ENCODE measurements at places on chromosomes 1 and 21.

DNA sequence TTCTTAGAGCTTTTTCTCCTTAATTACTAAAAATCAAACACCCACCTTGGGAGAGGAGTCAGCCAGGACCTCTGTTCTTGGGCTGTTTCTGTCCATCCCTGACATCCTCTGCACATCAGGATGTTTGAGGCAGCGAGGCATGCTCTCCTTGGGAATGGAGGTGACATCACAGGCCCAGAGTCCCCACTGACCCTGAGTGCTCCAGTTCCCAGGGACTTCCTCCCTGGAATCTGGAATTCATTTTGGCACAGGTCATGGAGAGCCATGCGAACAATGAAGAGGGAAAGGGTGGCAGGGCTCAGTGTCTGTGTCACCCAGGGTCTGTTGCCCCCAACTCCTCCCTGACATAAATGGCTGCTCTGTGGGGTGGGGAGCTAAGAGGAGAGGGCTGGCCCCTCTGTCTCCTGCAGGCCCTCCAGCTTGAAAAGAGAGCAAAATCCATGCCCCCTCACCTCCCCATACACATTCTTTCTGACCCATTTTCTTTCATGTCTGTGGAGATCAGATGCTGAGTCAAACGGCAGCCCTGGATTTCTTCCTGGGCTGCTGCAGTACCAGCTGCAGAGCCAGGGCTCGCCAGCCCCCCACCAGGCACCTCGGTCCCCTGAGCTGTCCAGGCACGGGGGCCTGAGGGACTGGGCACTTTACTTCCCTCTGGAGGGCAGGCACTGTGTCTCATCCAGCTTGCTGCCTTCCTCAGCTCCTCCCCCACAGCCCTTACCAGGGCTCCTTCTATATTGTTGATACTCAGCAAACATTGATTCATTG lies 102.0 kb downstream of the NMNAT2 start:
- DNase-seq: no peak

GRCh38 chr1:201689647-201690046 lies 139.3 kb upstream of the IPO9 start:
- DNase-seq: no peak

- DNase-seq: no peak
Observed at GRCh38 chr1:178928976-178929375, 58.1 kb upstream of the ANGPTL1 start.

GRCh38 chr1:27137544-27138075 lies 17.3 kb downstream of the SLC9A1 start:
- DNase-seq: no peak

GRCh38 chr21:42609811-42610210 lies 43.6 kb upstream of the PDE9A start:
- no peak for DNase-seq

DNA sequence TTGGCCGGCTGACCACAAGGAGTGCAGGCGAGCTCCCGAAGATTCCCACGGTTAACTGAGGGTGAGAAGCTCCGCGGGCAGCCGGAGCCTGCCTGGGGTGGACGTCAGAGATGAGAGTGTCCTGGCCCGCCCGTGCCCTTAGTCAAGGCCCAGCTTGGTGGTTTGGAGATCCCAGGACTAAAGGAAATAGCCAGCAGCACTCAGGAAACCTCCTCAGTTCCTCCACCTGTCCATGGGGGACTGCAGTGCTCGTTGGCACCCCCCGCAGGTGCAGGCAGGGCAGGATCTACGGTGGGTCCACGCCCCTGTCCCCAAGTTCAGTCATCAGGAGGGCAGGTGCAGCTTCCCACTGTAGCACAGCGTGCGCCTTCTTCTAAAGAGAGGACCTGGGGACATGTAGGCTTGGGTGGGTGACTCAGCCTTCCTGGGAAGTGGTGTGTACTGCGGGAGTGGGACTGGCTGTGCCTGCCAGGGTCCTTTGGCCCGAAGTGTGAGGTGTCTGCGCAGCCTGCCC lies 32.5 kb downstream of the SLX9 start:
- DNase-seq: no peak

GRCh38 chr1:11204396-11205190 lies 15.4 kb downstream of the ANGPTL7 start:
- DNase-seq: no peak

- peak; percentile 89 for DNase-seq
Observed at GRCh38 chr1:211037095-211037494, 96.9 kb downstream of the KCNH1 start.

- no peak for DNase-seq
Observed at GRCh38 chr1:234631721-234632125, 21.7 kb upstream of the IRF2BP2 start.

DNA sequence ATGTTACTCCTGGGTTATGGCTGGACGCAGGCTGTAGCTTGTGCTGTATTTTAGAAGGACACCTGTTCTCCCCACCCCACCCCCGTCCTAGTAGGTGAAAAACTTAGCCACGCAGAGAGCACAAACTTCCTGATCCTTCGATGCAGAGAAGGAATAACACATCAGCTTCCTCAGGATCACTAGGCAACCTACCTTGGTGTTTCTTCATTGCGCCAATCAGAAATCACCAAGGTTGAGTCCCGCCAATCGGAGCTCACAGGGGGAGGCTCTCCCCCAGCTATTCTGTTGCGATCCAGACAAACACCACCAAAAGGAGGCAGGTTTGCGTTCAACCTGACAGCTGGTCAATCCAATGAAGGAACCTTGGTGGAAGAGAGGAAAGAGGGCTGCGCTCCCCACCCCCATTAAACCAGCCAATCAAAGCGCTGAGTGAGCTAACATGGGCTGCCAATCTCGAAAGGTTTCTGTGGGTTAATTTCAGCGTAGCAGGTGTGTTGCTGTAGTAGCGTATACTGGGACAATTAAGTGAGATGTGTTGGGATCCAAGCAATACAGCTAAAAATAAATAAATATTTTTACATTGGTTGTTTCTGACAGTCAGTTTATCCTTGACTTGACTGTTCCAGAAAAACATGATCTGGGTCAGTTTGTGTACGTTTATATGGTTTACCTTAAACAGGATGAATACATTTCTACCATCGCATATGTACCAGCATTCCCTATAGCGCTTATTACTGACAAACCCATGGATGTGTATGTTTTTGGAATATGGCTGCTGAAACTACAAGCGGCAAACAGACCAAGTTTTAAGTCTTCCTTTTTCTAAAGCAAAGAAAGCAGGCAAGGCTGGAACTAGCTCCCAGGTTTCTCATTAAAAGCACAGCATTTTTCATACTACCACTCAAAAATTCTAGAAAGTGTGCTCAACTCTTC lies at the start of gene GOLPH3L:
Gene GOLPH3L, minus strand, starts transcription at position 160 of the 933 bp plus-strand sequence. CDS start 2,316 bp downstream, outside the sequence.
- peak; percentile 91 for DNase-seq

GRCh38 chr1:103497404-103497803 lies 28.1 kb upstream of the RNPC3 start:
- DNase-seq: no peak

DNA sequence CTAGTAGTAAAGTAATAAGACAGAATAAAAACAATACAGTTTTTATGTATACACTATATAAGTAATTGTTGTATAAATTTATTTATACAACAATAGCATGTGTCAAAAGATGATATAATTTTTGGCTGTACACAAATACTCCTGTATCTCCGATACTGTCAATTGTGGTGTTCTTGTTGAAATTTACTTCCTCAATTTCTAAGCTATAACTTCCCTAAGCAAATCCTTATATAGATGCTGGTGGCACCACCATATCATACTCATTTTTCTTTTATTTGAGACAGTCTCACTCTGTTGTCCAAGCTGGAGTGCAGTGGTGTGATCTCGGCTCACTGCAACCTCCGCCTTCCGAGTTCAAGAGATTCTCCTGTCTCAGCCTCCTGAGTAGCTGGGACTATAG lies 141.0 kb upstream of the HP1BP3 start:
- no peak for DNase-seq

- peak; percentile 1 for DNase-seq
Observed at GRCh38 chr1:228210076-228210651, 2.3 kb downstream of the OBSCN start.

- no peak for DNase-seq
Observed at GRCh38 chr21:44571844-44572782, 1.4 kb upstream of the KRTAP10-4 start.

DNA sequence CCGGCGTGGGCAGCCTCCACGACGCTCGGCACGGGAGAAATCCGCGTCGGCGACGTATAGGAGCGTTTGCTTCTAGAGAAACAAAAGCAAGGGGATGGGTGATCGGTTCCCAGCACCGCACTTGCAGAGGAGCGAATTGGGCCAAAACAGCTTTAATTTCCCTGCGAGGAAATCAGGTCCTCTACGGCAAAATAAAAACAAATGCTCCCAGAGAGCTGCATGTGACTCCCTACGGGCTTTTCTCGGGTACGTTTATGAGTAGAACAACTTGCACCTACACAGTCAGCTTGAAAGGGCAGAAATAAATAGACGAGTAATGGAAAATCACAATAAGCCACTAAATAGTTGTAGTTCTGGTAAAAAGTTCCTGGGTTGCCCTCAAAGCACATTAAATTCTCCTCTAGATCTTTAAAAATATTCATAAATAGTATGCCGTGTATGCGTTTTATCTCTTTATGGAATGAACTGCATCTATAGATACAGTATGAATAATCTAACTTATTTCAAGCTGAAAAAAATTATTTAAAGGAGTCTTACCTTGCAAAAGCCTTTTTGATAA lies 1.2 kb downstream of the NHLH2 start:
- DNase-seq: no peak

DNA sequence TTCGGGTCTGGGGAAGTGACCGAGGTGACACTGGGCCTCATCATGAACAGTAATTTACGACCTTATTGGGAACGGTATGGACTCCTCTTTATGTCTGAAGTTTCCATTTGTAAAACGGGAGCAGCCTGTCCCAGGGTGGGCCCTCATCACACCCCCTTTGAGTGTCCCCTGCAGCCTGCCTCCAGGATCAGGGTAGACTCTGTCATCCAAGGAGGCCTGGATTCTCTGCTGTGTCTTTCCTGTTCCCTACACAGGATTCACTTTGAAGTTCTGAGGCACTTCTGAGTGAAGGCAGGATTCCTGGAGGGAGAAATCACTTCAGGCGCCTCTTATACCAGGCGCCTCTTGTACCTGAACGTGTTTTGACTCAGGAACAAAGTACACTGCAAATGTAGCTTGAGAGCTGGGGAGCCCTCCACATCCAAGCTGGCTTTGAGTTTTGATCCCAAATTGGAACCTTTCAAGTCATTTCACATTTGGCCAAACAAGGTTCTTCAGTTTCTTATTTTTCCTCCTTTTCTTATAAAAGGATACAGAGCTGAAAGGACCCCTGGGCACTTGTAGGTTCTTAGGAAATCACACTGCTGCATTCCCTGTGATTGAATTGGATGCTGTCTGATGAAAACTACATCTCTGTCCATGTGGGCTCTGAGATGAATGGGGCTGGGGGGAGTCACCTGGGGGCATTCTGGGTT lies 106.0 kb downstream of the SUSD4 start:
- no peak for DNase-seq

DNA sequence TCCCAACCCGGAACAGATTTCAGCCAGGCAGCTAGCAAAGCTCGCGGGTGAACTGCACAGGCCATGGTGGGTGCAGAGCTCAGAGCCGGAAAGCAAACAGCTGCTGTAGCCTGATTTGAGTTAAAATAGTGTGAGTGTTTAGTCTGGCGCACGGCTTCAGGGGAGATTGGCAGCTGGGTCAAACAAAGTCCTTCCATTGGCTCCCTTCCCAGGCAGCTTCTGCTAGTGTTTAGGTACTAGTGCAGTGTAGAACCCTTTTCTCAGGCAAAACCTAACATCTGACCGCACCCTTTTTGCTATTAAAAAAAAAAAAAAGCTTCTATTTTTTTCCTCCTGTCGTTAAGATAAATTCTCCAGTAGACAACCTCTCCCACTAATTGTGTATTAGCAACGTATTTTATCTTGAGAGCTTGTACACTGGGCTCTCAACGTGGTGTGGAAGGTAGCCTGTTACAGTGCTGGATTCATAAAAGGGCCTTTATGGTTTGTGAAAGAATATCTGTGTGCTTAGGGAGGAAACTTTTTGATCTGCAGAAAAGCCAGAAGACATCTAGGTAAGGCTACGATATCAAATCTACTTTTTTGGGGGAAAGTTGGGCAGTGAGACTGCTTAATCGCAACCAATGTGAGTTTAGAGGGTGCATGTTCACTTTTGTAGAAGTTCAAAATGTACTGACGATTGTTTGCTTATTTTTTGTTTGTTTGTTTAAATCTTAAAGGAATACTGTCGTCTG lies 689.6 kb downstream of the USP25 start:
- DNase-seq: no peak

- no peak for DNase-seq
Observed at GRCh38 chr1:70211541-70211940, 6.2 kb upstream of the LRRC40 start.

Data from AG09309 (cell line).